ENCODE measurements at places on chromosomes 12 and 14. TPM values are rescaled to one million over a fixed set of nuclear protein-coding genes. Genes with fewer than 3 reads are reported as not detected.

The DCAF5 gene
- 18.2 TPM for polyA plus RNA-seq

The WNT1 gene
- polyA plus RNA-seq = not detected

The KRT2 gene
- polyA plus RNA-seq = not detected

DNA sequence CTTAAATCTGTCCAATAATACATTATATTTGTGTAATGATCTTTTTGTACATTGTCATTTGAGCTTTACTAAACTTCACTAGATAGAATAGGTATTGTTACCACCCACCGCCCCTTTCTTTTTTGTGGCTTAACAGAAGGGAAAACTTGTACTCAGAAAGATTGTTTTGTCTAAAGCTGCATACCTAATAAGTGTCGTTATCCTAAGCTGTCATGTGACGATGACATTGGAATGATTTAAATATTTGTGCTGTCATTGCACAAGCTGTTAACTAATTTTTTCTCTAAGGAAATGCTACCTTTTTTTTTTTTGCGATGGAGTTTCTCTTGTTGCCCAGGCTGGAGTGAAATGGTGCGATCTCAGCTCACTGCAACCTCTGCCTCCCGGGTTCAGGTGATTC, 3.6 kb downstream of the DIP2B start:
- DNase-seq = no peak

DNA sequence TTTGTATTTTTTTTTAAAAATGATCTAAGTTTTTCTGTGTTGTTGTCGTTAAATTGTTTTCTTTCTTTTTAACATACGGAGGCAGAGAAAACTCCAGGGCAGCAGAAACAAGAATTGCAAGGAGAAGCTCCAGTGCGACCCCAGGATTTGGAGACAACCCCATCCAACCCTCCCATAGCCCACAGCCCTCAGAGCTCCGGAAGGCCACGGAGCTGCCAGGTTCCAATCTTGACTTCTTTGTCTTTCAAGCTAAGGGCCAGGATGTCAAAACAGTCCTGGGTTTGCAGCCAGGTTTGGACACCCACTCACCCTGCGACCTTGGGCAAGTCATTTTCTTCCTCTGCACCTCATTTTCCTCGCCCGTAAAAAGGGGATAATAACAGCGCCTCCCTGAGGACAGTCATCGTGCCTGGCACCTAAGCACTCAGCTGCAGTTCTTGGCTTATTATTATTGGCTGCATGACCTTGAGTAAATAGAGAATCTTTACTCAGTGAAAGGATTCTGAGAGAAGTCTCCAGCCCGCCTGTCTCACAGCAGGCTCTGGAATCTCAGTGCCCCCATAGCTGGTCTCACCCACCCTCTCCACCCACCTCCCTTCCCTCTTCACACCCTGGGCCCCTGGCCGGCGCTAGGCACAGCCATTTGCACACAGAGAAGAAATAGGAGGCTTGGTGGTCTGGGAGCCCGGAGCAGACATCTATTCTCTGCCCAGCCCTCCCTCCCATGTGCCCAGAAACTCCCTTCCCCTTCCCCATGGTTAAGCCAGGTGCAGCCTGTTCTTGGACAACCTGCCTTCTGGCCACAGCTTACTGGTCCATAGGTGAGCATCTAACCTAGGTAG, 79.4 kb upstream of the BCL11B start:
- DNase-seq = no peak
